ENCODE measurements at places on chromosomes 2 and 18.

DNA sequence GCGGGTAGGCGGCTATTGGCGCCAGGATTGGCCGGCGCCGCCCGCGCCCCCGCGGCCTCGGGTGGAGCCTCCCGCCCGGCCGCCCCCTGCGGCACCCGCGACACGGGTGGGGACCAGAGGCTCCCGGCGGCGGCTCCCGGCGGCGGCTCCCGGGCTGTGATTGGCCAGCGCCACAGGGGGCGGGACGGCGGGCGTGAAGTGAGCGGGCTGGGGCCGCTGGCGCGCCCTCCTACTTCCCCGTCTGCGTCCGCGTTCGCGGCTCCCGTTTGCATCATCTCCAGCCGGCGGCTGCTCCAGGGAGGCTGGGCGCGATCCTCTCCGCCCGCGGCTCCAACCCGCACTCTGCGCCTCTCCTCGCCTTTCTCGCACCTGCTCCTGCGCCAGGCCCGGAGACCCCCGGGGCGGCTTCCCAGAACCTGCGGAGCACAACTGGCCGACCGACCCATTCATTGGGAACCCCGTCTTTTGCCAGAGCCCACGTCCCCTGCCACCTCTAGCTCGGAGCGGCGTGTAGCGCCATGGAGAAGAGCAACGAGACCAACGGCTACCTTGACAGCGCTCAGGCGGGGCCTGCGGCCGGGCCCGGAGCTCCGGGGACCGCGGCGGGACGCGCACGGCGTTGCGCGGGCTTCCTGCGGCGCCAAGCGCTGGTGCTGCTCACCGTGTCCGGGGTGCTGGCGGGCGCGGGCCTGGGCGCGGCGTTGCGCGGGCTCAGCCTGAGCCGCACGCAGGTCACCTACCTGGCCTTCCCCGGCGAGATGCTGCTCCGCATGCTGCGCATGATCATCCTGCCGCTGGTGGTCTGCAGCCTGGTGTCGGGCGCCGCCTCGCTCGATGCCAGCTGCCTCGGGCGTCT, at the start of gene SLC1A4:
Gene SLC1A4 (plus strand): TSS at position 274 of the 856 bp plus-strand sequence. CDS start 245 bp downstream, at position 519.
- peak; percentile 81 for DNase-seq

- DNase-seq = no peak
These were observed 177.2 kb upstream of the CRIM1 start for GRCh38 chr2:36178384-36178783.

DNA sequence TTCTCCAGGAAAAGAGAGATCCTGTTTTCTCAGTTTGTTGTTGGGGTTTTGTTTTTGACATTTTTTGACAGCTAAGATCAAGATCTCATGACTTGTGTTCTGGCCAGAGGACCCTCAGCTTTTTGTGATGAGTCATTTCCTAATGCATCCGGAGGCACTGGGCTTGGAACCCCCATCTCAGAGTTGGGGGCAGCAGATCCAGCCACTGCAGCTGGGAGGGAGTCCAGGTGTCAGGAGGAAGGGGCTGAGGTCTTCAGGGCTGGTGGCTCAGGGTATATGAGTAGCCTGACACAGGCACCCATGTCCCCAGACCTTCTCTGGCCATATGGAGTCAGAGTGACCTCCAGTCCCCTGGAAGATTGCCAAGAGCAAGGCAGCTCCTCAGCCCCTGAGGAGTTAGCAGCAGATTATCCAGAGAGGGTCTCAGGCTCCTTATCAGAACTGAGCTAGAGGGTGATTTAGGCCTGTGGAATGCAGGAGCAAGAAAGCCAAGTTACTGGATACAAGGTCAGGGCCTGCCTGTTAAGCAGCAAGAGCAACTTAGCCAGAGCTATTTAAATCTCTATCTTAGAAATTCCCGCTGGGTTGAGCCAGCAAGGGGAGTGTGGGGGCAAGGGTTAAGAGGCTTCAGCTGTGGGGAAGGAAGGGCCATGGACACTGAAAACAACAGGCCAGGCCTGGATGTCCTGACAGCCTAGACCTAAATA, 62.4 kb downstream of the TANC1 start:
- DNase-seq = no peak

- peak; percentile 96 for DNase-seq
These were observed 5.0 kb upstream of the C18orf32 start for GRCh38 chr18:49491857-49492693.

- DNase-seq = no peak
These were observed 57.4 kb upstream of the AMMECR1L start for GRCh38 chr2:127943186-127943585.

Measured in CD4-positive, alpha-beta T cell treated with Interleukin-21 for 1 hour (primary cell).